Memory B cell (primary cell): ENCODE measurements at places on chromosomes 12 and 14.

GRCh38 chr14:24032727-24033418, 18.9 kb upstream of the CARMIL3 start:
- DNase-seq = no peak

- DNase-seq = no peak
These were observed 34.8 kb downstream of the CCER1 start for GRCh38 chr12:90920222-90920621.

DNA sequence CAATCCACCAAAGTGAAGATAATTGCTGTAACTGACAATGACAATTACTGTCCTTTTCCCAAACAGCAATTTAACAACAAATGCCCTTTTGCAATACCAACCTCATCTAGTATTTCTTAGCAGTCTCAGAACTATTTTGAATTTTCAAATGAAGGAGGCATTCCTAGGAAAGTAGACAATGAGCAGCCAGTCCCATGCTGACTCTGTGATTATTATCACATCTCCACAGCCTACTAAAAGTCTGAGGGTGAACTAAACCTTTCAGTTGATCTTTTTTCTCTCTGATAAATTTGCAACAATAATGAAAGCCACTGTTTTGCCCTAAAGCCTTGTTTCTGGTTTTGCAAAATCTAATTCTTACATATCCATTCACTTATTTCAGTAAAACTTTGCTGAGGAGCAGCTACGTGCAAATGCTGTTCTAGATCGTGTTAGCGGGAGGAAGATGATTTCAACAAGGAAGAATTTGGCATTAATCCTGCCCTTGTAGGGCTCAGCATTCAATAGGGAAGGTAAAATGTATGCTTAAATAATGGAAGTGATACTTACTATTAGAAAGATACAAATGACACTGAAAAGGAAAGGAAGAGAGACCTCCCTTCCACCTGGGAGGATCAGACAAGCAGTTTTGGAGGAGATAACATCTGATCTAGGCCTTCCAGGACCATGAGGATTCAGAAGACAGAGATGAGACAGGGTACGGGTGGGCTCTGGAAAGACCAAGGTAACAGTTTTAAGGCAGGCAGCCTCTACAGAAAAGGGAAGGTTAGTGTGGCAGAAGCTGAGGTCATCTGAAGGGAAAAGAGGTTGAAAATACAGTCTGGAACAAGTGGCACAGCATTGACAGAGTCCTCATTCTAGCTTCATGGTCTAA, 47.4 kb downstream of the SLC38A1 start:
- DNase-seq = no peak

DNA sequence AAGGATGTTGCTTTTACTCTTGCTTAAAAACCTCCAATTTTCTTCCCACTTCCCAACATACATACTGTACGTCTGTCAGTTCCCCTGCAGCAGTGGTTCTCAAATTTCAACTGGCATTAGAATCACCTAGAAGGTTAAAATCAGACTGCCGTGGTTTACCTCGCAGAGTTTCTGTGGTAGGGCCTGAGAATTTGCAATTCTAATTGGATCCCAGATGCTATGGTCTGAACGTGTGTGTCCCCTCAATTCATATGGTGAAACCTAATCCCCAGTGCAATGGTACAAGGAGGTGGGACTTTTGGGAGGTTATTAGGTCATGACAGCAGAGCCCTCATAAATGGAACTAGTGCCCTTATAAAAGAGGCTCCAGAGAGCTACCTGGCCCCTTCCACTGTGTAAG, 226.9 kb downstream of the CRADD start:
- DNase-seq = no peak

- no peak for DNase-seq
These were observed 17.7 kb upstream of the SFSWAP start for GRCh38 chr12:131693149-131693548.

GRCh38 chr12:6358881-6359280, 16.5 kb downstream of the SCNN1A start:
- no peak for DNase-seq

- DNase-seq = no peak
These were observed 3.1 kb upstream of the CDCA4 start for GRCh38 chr14:105023791-105024480.

DNA sequence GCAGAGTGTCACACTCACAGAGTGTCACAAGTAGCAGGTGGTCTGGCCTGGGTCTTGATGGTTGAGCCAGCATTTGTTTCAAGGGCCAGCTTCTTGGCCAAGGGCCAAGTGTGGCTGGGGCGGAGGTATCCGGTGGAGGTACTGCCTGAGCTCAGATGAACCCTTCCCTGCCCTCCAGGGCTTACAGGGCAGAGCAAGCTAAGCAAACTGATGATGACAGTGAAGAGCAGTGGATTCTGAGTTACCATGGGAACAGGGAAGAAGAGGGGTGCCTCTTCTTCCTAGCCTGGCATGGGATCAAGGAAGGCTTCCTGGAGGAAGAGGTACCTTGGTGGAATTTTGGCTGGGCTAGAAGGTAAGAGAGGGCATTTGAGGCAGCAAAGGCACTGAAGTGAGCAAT, 35.7 kb downstream of the MVK start:
- DNase-seq = no peak

DNA sequence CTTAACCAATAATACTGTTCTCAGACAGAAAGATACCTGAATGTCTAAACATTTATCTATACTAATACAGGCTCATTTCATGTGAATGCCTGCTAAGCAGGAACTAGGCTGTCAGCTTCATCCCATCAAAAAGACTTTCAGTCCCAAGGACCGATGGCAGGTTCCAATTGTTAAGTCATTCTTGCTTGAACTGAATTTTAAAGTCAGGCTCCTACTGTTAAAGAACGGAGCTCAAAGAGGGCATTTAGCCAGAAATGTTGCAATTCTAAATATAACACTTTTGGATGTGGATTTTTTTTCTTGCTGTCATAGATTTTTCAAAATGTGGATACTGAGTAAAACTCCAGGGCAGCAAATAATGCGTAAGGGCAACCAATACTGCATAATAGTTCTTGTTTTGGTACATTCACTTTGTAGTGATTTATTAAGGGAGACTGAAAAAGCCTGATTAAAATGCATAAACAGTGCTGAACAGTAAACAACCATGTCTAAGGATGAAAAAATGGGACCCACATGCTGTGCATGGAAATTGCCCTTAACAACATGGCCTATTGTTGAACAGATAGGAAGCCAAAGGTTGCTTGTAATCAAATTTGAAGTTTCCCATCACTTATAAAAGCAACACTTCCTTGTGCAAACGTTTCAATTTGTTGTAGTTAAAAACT, 38.6 kb upstream of the DBX2 start:
- DNase-seq = no peak

DNA sequence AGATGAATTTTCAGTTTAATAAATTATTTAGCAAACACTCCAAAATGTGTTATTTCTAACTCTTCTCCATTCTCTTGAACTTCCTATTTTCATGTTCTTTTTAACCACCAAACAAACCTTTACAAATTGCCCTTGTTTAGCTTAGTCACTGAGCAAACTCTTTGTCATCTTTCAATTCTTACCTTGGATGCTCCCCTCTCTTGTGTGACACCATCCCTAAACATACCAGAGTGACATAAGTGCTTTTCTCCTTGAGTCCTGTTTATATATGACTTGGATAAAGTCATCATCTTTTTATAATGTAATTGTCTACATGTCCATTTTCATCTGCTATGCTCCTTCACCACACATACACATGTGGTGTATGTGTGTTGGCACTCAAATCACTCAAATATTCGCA, 3.4 kb upstream of the TMEM19 start:
- DNase-seq = no peak

GRCh38 chr14:103209054-103209453, 85.8 kb downstream of the TNFAIP2 start:
- no peak for DNase-seq

- DNase-seq = no peak
These were observed 298.1 kb upstream of the FOXG1 start for GRCh38 chr14:28468191-28469151.

DNA sequence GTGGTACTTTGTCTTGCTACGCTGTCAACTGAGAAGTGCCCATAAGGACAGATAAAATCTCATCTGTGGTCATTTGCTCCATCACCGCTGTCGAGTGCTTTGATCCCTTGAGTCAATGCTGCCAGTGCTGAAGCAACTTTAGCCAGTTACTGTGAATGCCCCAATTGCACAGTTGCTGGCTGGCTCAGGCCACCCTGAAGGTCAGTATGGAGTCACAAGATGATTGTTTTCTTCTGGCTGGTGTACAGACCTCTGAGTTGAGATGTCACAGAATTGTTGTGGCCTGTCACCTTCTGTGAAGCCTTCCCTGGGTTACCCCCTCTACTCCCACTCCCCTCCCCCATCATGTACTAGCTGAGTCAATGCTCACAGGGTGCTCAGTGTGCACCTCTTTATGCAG, 92.9 kb downstream of the PELI2 start:
- no peak for DNase-seq

DNA sequence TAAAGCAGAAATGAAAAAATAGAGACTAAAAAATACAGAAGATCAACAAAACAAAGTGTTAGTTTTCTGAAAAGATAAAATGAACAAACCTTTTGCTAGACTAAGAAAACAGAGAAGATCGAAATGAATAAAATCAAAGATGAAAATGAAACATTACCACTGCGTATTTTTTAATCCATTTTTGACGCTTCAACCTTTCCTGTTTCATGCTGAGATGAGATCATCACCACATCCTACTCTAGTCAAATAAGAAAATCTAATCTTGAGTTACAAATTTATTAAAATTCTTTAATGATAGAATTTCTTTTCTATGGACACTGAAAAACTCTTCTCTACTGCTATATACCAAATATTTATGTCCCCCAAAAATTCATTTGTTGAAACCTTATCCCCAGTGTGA, 30.7 kb downstream of the MAGOHB start:
- no peak for DNase-seq

DNA sequence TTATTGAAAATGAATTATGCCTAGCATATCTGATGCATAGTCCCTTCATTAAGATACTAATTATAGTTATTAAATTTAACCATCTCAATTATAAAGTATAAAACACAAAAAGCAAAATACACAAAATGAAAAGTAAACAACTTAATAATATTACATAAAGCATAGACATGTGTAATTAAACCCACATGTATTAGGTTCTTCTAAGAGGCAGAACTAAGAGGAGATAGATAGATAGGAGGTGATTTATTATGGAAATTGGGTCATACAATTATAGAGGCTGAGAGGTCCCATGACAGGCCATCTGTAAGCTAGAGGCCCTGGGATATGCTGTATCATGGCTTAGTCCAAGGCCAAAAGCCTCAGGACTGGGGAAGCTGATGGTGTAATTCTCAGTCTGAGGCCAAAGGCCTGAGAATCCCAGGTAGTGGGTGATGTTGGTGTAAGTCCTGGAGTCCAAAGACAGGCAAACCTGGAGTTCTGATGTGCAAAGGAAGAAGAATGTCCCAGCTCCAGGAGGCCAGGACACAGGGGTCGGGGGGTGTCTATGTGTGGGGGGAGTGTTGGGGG, 953.3 kb downstream of the TRHDE start:
- DNase-seq = no peak

GRCh38 chr14:43411841-43412240, 1095.2 kb downstream of the FSCB start:
- DNase-seq = no peak

DNA sequence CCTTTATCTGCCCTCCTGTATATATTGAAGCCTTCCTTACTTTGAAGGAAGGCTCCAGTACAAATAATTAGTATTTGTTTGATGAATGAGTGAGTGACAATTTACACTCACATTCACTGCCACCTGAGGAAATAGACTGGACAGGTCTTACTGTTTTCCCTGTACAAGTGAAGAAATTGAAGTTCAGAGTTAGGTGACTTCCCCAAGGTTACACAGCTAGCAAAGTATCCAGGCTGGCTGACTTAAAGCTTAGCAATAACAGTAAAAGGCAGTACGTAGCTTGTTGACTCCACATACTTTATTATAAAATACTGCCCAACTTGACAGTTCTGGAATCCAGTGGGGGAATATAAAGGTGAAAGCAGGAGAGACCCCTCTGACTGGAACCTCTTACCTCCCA, 2.6 kb upstream of the KRT18 start:
- no peak for DNase-seq

GRCh38 chr12:15151161-15152091, 69.8 kb downstream of the RERG start:
- DNase-seq = peak; percentile 3

- no peak for DNase-seq
These were observed 171.8 kb upstream of the CPNE8 start for GRCh38 chr12:39077226-39077625.

DNA sequence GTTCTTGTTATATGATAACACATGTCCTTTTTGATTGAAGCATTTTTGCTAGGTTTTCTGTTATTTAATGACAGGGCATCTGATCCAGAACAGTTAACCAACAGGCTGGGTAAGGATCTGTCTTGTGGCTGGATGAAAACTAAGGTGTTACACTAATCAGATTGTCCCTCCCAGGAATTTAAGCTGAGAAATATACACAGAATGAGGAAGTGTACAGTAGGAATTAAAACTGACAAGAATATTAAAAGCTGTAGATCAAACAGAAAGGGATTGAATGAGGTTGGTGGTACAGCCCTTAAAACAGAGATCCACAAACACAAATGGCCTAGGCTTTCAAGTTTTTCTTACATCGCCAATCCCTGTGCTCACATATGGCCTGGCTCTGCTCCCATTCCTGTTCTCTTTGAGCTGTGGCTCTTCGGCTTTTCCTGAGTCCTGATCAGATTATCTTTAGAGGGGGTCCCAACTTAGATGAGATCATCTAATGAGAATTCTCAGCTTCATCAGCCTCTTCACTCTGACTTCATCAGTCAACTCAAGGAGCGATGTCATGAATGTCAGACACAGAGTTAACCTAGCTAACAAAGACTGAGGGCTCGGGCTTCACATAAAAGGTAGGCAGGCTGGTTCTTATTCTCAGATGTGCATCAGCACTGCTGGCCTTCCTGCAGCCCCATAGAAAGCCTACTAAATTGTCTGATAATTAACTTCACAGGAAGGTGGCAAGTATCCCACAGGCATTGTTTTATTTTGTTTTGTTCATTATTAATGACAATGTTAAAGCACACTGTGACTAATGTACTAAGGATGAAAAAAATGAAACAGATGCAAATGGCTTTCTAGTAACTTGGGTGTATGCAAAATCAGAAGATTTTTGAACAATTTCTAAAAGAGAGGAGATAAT, 11.4 kb downstream of the PYGL start:
- DNase-seq = no peak

DNA sequence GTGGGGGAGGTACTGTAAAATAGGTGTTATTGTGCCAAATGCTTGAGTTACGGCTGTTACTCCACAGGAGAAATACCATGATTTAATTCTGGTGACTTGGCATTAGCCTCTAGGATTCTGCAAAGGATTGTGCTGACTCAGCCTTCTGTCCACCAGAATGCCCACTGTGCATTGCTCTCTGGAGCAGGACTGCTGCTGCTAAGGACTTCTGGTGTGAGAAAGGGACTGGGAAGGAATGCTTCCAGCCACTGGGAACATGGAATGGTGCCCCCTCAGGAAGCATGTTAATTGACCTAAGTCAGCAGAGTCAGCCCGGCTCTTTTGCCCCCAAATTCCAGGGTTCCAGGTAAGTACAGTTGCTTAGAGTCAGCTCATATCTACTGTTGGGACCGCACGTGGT, 32.9 kb downstream of the ZFHX2 start:
- DNase-seq = no peak

- no peak for DNase-seq
These were observed 1059.5 kb downstream of the GALC start for GRCh38 chr14:86933460-86933859.

- DNase-seq = no peak
These were observed 14.8 kb upstream of the ETNK1 start for GRCh38 chr12:22610131-22610530.
